Activated CD4-positive, alpha-beta T cell treated with anti-CD3 and anti-CD28 coated beads for 1 hour (primary cell): ENCODE measurements at places on chromosomes 7 and 10.

- no peak for DNase-seq
Measured at GRCh38 chr10:77756319-77757232, 119.0 kb upstream of the KCNMA1 start.

DNA sequence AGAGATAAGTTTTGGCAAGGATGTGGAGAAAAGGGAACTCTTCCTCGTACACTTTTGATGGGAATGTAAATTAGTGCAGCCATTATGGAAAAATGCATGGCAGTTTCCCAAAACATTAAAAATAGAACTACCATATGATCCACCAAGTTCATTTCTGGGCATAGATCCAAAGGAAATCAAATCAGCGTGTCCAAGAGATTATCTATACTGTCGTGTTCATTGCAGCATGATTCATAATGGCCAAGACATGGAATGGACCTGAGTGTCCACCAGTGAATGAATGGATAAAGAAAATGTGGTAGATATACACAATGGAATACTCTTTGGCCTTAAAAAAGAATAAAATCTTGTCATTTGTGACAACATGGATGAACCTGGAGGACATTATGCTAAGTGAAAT lies 70.3 kb upstream of the RSU1 start:
- DNase-seq, result no peak

GRCh38 chr10:91944880-91945630 lies 21.5 kb downstream of the BTAF1 start:
- DNase-seq, result no peak

GRCh38 chr10:31586723-31587638 lies 268.0 kb downstream of the ZEB1 start:
- DNase-seq, result no peak

GRCh38 chr7:6306471-6306870 lies 34.0 kb upstream of the CYTH3 start:
- DNase-seq, result no peak

DNA sequence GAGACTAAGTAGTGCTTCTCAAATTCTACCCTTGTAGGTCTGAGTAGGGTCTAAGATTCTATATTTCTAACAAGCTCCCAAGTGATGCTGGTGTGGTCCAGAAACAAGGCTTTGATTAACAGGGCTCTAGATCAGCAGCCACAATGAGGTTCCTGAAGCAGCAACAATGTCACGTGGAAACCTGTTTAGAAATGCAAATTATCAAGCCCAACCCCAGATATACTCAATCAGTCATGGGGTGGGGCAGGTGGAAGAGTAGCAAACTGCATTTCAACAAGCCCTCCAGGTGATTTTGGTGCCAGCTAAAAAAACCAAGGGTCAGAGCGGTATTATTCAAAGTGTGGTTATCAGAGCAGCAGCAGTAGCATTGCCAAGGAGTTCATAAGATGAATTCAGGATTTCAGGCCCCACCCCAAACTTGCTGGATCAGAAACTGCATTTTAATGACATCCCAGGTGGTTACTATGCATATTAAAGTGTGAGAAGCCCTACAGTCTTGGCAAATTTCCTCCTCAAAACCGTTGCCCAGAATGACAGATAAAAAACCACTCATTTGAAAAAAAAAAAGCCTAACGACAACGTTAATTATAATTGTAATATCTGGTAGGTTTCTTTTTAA lies 199.2 kb downstream of the AHR start:
- no peak for DNase-seq

GRCh38 chr7:148587076-148587475 lies 3.5 kb upstream of the C7orf33 start:
- DNase-seq, result no peak

DNA sequence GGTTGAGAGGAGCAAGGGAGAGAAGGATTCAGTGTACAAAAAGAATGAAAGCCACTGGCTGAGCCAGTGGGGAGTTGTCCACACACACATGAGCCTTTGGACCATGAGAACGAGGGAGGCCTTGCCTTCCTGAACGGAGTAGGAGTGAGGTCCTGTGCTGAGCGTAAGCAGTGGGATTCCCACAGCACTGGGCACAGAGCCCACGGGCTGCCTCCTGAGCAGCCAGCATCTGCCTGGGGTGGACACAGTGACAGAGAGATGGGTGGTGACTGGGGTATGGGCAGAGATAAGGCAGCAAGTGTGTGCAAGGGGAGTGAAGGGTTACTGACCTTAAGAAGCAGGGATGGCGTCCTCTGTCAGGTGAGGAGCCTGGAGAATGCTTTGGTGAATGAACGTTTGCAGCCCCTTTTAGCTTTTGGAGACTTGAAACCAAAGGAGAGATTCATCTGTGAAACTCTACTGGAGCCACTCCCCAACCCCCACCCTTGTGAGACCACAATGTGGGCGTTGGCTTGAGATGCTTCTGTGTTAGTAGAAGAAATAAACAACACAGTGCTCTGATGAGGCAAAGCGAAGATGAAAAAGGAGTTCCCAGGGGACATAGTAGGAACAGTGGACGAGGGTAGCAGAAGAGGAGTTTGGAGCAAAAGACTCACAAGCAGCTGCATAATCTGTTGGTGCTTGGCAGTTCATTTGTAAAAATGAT lies 56.5 kb downstream of the FIGNL1 start:
- no peak for DNase-seq

DNA sequence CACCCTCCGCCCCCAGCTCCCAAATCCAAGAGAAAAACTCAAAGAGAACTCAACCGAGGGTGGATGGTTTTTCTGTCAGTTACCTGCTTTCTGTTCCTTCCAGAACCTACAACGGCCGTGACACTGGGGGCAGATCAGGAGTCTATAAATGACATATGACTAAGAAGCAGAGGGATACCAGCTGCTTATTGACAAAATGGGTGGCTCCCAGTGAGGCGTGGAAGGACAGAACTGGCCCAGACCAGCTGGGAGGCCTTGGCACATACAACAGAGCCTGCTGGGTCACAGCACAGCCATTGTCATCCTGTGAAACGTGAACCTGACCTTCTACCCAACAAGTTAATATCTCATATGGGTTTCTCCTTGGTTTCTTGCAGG lies 84.3 kb upstream of the ADRB1 start:
- no peak for DNase-seq

- no peak for DNase-seq
Measured at GRCh38 chr7:158374586-158374985, 213.0 kb downstream of the PTPRN2 start.

- no peak for DNase-seq
Measured at GRCh38 chr10:71063401-71063800, 149.0 kb upstream of the UNC5B start.

DNA sequence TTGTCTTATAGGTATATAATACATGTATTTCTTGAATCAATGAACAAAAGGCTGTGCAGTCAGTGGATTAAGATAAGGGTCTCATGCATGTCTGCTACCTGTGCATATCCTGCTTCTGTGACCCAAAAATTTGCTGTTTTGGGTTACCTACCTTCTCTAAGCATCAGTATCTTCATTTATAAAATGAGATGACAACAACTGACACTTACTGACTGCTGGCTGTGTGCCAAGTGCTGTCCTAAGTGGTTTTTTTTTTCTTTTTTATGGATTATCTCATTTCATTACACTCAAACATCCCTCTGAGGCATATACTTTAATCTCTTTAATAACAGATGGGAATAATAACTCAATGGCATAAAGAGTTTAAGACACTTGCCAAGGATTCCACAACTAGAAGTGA lies 2.1 kb downstream of the PDK4 start:
- DNase-seq, result no peak

DNA sequence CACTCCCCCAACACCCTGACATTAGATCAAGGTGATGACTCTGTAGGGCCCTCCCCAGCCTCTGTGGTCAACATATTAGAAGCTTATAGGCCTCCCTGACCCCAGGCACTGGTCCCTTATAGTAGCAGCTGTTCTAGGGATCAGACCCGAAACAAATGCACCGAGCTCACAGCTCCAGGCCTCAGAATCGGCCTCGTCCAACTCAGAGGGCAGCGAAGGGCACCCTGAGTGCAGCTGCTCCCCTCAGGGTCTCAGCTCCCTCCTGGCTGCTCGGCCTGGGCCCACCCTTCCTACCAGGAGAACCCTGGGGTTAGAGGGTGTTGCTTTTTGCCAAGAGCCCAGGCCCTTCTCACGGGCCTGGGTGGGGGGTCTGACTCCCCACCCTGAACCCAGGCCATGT lies 5.0 kb downstream of the ECHS1 start:
- no peak for DNase-seq

GRCh38 chr7:45812946-45813345 lies 59.9 kb downstream of the CCDC201 start:
- no peak for DNase-seq

DNA sequence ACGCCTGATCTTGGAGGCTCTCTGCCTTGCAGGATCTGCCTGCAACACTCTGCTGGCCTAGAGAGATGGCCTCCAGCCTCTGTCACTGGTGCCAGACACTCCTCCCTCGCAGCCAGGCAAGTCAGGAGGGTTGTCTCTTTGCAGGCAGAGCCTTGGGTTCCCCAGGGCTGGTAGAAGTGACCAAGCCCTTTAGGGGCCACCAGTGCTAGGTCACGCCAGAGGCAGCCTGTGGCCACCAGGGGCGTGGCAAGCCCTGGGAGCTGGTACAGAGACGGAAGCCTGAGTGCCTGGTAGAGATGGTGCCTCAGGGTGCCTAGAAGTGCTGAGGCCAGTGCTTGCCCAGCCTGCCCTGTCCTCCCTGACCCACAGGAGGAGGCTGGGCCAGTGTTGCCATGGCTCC lies 9.1 kb downstream of the ADCYAP1R1 start:
- DNase-seq, result no peak
